NCI-H1436 (cell line): ENCODE measurements at places on chromosomes 1 and 21.

DNA sequence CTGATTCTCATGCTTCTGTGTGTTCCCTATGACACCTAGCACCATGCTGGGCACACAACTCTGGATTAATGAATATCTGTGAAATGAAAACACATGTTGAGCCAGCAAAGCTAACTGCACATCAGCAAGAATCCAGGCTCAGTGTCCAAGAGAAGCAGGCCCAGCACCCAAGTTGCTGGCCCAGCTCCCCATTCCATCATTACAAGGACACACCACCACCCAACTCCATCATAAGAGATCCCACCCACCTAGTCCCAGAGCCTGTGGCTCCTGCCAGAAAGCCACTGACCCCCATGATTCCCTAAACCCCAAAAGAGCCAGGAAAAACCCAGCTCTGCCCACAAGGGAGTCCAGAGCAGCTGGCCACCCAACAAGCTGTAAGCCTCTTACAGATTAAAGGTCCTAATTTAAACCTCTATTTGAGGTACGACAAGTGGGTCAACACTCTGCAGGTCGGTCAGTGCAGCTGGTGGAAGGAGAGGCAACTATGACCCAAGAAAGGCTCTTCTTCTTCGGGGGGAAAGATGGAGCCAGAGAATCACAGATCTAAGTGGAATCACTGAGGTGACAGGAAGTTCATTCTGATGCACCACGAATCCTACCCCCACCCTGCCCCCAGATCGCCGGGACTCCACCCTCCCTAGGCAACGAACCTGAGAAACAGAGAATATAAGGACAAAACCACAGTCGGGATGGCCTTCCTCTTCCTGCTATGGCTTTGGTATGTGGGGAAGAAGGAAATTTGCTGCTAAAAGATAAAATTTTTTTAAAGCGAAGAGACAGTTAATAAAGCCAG, 58.2 kb downstream of the CD34 start:
- no peak for DNase-seq

DNA sequence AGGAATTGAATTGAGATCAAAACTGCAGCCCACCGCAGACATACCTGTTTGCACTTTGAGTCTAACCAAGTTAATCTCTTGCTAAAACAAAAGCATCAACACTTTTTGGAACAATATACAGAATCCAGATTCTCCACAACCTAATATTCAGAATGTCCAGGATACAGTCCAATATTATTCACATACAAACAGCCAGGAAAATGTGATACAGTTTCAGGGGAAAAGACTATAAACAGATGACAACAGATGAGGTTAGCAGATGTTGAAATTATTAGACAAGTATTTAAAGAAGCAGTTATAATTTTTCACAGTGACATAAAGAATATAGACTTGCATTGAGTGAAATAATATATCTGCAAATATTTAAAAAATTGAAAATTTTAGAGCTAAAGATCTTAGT, 678.1 kb upstream of the CXADR start:
- no peak for DNase-seq

DNA sequence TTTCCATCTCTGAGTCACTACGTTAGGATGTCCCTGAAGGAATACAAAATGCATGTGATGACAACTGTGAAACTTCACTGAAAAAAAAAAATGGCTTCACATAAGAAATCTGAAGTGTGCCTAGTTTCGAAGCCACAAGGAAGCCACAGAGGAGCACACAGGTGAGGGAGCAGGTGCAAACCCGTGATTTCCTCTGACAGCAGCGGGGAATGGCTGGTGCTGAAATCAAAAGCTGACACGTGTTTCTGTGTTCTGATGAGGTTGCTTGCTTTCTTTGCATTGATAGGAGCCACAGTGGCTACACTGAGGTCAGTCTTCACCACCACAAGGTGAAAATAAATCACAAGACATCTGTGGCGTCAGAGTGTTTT, 105.7 kb upstream of the TLR5 start:
- no peak for DNase-seq

- no peak for DNase-seq
Measured at GRCh38 chr1:3197781-3198316, 128.8 kb downstream of the PRDM16 start.

DNA sequence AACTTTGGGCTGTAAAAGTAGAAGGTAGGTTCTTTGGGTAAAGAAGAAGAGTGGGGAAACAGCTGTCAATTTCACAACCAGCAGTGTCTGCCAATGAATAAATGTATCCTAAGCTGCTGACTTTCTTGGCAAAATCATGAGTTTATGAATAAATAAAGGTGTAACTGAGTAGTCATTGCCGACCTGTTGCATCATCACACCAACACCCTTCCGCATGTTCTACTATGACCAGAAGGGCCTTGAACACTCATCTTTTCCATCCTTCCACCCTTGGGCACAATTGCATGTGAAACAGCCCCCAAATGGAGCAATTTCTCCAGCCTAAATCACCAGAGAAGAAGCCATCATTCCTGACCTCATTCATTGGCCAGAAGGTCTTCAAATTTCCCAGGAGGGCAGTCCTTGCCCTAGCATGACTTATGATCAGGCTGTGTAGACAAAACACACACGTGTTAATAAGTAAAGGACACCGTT, 31.2 kb upstream of the QSOX1 start:
- DNase-seq = no peak

DNA sequence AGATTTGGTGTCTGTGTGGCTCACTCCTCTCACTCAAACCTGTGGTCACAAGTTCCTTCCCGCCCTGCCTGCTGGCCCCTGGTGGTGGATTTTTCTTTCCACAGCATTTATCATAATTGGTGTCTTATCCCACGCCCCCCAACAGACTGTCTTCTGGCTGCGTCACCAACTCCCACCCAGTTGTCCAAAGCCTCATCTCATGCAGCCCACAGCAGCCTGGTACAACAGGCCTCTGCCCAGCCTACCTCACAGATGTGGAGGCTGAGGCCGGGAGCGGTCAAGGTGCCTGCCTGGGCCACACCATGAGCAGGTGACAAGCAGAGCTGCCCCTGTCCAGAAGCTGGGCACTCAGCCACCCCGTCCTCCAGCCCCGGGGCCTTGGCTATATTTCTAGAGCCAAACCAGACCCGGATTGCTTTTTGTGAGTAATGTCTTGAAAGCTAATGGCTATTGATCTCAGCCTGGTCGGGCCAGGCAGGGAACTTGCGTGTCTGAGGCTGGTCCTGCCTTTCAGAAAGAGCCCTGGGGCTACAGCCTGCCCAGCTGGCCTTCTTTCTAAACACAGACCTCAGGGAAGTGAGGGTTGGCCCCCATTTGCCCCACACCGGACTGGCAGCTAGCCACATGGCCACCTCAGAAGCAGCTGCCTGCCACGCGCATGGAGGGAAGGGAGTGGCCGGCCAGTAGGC, 2.6 kb downstream of the KCNAB2 start:
- no peak for DNase-seq

DNA sequence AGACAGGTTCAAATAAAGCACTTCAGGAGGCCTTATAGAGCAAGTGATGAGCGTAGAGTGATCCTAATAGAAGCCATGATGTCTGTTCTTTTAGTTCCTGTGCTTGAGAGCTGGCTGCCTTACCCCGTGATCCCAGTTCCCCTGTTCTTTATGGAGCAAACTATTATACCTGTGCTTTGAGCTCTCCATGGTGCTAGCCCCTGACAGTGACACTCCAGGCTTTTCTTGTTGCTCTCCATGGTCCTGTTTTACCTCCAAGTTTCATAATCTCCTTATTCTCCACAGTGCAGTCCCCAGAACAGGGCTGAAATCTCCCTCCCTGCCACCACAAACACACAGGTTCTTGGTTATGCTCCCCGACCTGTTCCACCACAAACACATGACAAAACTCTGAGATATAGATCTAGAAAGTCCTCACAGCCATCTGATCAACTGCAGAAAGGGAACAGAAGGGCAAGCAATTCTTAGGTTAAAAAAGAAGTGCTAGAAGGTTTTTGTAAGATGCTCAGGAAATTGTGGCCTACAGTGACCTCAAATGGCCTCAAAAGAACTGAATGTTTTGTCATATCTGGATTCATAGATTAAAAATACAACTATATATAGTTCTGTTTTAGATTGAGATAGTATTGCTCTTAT, 6.0 kb downstream of the CADM3 start:
- no peak for DNase-seq

- DNase-seq = no peak
Measured at GRCh38 chr1:110337704-110338308, 1.4 kb upstream of the RBM15 start.

- peak; percentile 52 for DNase-seq
Measured at GRCh38 chr1:64505232-64505943, 35.5 kb downstream of the CACHD1 start.

DNA sequence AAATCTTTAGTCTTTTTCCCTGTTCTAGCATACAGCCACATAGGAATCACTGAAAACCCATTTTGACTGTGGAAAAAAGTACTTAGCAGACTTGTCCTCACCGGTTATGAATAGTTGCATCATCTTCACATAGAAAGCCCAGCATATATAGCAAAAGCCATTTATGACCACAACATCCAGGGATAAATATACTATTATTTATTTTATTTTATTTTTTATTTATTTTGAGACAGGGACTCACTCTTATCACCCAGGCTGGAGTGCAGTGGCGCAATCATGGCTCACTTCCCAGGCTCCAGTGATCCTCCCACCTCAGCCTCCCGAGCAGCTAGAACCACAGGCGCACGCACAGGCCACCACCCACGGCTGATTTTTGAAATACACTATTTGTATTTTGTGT, 175.3 kb downstream of the GALNT2 start:
- no peak for DNase-seq

DNA sequence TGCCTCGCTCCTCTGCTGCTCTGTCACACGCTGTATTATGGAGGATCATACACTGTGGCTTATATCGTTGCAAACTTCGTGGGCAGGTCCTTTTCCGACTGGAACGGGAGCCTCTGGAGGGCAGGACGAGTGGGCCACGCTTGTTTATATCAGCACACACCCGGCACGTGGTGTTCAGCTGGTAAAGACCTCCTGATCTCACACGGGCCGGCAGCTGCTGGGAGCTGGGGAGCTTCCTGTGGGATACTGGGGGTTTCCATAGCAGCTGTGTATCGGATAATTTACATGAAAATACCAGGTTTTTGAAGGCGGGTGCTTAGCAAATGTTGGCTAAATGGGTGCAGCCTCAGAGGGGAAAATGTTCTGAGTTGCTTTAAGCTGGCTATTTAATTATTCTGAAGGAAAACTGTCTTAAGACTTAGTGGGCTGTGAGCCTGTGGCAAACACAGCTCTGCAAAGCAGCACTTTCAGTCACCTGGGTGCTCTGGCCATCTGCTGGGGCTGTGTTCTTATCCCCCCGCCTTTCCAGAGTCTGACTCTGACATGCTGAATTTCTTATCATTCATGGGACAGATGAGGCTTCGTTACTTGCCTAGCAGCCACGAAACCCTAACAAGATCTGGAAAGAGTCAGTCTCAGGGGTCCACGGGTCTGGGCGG, 103.6 kb upstream of the GCLM start:
- no peak for DNase-seq

DNA sequence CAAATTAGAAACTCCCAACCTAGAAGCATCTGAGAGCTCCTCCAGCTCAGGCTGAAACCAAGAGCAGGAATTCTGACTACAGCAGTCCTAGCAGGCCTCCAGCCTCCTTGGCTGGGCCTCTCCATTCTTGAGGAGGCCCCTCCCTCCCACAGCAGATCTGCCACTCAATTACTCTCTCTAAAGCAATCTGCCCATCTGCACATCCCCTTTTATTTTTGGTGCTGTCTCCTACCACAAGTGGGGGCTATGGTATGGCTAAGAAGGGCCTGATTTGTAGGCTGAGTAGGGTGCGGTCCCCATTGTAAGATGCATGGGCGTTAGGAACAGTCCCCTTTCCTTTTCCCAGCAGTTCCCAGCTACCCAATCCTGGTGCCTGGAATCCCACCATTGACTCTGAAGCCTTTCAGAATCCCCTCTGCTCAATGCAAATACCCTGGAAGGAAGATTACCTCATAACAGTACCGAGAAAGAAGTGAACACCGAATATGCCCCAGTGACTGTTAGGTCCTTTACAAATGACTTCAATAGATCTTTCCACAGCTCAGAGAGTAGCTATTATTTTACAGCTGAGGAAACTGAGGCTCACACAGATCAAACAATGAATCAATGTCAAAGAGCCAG, 11.6 kb upstream of the TTC39A start:
- DNase-seq = no peak

GRCh38 chr1:204453141-204453772, 41.3 kb downstream of the PIK3C2B start:
- no peak for DNase-seq

GRCh38 chr1:88661951-88662699, 21.9 kb upstream of the PKN2 start:
- DNase-seq = no peak

DNA sequence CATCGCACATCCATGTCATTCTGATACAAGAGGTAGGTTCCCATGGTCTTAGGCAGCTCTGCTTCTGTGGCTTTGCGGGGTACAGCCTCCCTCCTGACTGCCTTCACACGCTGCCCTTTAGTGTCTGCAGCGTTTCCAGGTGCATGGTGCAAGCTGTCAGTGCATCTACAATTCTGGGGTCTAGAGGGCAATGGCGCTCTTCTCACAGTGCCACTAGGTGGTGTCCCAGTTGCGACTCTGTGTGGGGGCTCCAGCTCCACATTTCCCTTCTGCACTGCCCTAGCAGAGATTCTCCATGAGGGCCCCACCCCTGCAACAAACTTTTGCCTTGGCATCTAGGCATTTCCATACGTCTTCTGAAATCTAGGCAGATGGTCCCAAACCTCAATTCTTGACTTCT, 138.2 kb upstream of the BRINP3 start:
- no peak for DNase-seq

DNA sequence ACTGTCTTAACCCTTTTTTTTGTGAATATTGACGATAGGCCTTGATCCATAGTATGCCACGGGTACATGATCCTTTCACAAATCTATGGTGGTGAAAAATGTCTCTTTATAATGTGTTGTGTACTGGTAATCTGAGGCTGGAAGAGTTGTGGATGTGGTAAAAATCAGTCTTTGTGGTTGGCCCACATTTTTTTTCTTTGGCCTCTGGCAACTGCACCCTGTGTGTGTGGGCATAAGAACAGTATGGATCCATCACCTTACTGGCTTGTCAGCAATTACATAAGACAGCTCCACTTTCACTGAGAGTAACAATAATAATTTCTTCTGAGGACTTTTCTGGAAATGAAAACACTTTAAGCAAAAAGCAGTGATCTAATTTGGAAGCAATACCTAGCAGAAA, 101.6 kb downstream of the GABPA start:
- DNase-seq = no peak

- no peak for DNase-seq
Measured at GRCh38 chr1:20603504-20604464, 14.9 kb downstream of the CDA start.

DNA sequence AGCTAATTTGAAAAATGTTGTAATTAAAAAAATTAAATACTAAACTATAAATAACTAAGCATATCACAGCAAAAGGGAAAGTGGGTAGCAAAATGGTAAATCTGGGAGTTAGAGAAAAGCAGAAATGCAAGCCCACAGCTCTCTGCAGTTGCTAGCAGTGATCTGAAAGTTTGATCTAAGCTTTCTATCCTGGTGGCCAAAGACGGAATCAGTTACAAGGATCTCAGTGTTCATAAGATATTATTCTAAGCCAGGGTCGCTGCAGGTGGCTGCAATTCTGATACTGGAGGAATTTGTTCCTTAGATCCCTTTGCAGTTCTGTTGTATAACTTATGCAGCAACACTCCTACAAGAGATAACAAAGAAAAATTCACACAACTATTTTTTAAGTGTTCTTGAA, 363.7 kb downstream of the SETD4 start:
- DNase-seq = no peak
